ENCODE measurements at places on chromosomes 1 and 21.

GRCh38 chr1:60866917-60867531 is 215.3 kb upstream of the NFIA start:
- peak; percentile 29 for DNase-seq

DNA sequence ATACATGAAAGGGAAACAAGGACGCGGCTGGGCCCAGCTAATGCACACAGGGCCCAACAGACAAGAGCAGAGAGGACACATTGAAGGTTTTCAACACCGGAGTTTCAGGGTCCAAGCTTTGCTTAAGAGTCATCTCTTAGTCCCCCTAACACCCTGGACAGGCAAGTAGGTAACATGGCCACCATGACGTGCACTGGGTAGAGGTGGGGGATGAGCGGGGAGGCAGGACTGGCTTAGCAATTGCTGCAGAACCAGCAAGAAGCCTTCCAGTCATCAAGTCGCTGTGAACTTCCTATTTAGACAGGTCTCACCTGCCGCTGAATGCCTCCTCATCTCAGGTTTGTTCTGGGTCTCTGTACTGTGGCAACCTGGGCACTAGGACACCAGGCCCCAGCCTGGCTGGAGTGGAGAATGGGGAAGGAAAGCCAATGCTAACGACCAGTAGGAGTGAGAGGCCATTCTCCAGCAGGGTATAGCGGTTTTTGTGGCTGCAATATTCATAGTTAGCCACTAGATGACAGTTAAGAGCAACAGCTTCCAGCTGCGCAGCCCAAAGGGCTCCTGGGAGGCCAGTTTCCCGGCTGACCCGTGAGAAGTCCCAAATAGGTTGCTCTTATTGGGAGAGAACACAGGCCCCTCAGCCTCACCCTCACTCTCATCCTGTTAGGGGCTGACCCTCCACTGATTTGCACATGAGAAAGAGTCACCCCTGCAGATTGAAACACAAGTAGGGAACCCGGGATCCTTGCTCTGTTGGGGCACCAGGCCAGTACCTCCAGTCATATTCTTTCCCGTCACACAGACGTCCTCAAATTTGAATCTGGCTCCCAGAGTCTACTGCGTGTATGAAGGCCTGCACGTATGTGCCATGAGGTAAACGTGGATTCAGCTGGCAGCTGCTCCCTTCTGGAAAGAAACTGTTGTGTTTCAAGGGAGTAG is 6.0 kb upstream of the PIGC start:
- peak; percentile 52 for DNase-seq

GRCh38 chr1:30904191-30904961 is 4.2 kb downstream of the SDC3 start:
- DNase-seq, result no peak

GRCh38 chr1:94541246-94542087 is at the start of gene F3:
Gene F3, minus strand, starts transcription at chr1:94541759. Its CDS starts 123 bp downstream, at chr1:94541636.
- DNase-seq, result peak; percentile 85

- DNase-seq, result no peak
These were observed 10.2 kb downstream of the CD52 start for GRCh38 chr1:26327956-26328362.

- no peak for DNase-seq
These were observed 13.4 kb upstream of the MRPL9 start for GRCh38 chr1:151776665-151777062.

- DNase-seq, result no peak
These were observed 73.3 kb upstream of the IRF2BP2 start for GRCh38 chr1:234683127-234683860.

GRCh38 chr1:75838079-75838478 is 41.4 kb downstream of the MSH4 start:
- no peak for DNase-seq
